ENCODE measurements at places on chromosomes 2 and 18.

GRCh38 chr2:227627769-227628168 lies 10.5 kb downstream of the SCYGR4 start:
- DNase-seq, result no peak

DNA sequence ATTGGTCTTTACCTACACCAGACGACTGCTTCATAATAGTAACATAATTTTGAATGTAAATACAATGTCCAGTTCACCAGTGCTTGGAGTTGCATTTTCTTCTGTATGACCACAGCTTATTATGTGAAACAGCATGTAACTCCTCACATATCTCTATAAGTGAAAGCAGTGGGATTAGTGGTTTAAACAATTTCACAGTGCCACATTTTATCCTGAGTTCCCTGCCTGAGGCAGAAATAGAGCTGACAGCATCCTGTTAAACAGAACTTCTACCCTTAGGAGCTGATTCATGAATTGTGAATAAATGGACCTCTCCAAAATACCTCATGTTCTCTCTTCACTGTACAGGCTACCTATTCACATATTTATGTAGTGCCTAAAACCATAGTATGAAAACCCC lies 542.3 kb upstream of the VWC2L start:
- no peak for DNase-seq

DNA sequence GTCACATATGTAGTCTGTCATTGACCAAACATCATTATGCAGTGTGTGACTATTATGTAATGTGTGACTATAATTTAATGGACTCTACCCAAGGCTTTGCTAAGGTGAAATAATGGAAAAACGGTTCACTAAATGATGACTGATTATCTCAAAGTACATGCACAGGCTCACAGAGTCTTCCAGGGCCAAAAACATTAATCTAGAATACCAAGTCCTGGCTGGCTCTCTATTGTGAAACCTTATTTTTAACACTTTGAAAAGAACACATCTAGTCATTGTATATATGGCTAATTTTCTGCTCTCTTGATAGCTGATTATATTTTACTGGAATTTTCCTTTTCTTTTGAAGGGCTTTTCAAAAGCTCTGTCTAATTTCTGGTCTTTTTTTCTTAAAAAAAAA lies 102.9 kb upstream of the THUMPD2 start:
- no peak for DNase-seq

DNA sequence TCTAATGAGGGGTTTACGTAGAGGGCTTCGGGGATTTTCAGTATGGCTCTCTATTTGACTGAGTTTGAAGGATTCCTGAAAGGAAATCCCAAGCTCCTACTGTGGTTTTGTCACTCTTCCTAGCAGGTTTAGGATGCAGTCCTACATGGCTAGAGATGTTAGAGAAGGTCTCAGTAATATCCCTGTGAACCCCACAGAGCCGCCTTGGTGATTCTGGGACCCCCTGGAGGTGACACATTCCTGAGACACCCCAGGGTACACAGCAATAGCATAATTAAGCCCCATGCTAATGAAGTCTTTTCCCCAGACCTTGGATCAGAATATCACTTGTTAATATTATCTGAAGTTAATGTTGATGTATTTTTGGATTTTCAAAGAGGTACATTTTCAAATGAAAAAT lies 103.8 kb downstream of the SNTG2 start:
- DNase-seq, result no peak

DNA sequence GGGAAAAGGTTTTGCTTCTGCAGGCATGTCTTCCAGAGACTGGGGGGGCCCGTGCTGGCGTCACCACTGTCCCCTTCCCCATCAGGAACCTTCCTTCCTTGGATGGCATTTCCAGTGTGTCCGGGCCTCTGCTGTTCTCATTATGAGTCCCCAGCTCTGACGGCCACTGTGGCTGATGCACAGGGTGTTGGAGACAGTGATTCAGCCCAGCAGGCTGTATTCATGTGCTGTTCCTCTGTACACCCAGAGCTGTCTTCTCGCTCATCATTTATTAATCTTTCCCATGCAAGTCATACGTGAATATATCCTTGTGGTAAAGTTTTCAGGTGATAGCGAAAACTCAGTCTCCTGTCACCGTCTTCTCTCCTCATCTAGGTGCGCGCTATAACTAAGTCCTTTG lies 57.7 kb downstream of the ASAP2 start:
- no peak for DNase-seq

GRCh38 chr2:46196871-46197462 lies 100.2 kb upstream of the EPAS1 start:
- no peak for DNase-seq

- no peak for DNase-seq
Observed at GRCh38 chr2:57908736-57909161, 137.9 kb upstream of the VRK2 start.

GRCh38 chr18:13246121-13246520 lies 27.6 kb downstream of the LDLRAD4 start:
- no peak for DNase-seq

Data from left lung (tissue), 14 donors.